Upper lobe of right lung (tissue), 1 donor: ENCODE measurements at places on chromosomes 6 and 20.

GRCh38 chr20:49186535-49187329 is 1.4 kb downstream of the STAU1 start:
- DNase-seq, result peak; percentile 68

- no peak for DNase-seq
Observed at GRCh38 chr20:48463916-48464315, 363.9 kb downstream of the PREX1 start.

DNA sequence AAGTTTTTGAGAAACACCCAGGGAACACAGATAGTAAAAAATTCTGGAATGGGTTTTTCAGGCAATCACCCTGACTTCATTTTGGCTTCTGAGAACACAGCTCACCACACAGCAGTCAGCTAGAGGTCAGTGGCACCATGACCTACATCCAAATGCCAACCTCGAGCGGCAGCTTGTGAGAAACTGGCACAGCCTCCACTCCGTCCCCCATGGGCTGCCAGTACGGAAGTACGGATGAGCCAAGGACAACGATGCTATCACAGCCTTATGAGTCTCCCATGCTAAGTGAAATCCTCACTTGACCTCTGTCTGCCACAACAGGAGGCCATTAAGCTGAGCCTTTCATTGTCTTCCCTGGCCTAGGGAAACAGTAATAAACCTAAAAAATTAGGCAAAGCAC is 32.0 kb downstream of the KIF16B start:
- no peak for DNase-seq

DNA sequence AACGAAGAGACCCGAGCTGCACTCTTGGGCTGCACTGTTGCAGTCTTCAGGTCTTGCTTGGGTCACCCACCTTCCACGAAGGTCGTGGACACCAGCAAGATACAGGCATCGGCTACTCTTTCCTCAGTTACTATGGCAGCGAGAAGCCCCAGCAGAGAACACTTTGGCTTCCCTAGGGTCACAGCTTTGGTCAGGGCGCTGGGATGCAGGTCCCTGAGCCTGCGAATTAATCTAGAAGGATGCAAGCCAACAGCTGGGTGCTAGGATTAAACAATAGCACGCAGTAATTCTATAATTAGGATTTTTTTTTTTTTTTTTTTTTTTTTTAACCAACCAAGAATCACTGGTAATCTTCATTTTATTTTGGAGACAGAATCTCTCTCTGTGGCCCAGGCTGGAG is 2.1 kb downstream of the KHDC3L start:
- no peak for DNase-seq

- no peak for DNase-seq
Observed at GRCh38 chr6:146050168-146050567, 21.3 kb downstream of the GRM1 start.

DNA sequence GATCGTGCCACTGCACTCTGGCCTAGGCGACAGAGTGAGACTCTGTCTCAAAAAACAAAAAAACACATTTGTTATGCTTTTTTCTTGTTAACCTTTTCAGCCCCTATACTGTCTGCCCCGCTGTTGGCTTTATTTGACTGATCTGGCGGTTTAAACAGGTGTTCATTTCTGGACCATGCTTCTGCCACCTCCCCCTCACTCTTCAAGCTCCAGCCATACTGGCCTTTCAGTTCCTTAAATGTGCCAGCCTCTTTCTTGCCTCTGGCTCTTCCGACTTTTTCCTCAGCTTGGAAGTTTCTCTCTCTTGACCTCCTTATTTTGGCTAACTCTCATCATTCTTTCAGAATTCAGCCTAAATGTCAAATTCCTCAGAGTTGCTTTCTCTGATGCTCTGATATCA is 35.2 kb upstream of the TXLNB start:
- no peak for DNase-seq

DNA sequence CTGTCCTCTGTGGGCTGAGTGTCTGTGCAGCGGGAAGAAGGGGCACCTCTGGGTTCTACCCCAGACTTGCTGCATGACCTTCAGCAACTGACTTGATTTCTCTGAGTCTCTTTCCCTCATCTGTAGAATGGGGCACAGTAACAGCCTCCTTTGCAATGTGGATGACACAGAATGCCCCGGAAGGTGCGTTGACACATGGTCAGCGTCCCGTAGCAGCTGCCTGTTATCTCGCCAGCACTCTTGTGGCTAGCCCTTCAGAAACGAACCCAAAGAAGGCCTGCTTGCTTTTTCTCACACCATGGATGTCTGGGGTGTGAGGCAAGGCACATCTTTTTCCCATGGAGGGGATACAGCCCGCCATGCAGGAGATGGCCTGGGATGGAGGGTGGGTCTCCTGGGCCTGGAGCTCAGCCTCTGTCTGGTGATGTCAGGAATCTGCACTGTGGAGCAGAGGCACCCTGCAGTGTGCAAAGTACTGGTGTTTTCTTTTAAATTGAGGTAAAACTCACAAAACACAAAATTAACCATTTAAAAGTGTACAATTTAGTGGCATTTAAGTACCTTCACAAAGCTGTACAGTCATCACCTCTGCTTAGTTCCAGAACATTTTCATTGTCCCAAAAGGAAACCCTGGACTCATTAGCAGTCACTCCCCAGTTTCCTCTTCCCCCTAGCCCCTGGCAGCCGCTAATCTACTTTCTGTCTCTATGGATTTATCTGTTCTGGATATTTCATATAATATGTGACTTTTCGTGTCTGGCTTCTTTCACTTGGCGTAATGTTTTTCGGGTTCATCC is 59.8 kb upstream of the FAM83D start:
- DNase-seq, result no peak

GRCh38 chr6:154783229-154783628 is 50.0 kb downstream of the SCAF8 start:
- no peak for DNase-seq

DNA sequence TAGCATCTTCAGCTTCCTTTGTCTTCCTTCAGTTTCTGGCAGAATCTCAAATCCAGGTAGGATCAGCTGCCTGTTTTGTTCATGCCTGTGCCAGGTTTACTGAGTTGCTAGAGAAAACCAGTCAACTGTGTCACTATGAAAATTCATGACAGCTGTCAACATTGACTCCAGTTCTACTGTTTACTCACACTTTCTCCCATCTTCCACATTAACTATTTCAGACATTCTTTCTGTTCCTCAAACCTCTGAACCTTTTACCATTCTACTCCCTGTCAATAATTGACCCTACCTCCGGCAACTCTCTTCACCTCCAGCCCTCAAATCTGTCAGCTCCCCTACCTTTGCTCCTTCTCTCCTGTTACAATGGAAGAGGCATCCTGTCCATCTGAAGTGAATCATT is 8.5 kb downstream of the ENPP4 start:
- no peak for DNase-seq

DNA sequence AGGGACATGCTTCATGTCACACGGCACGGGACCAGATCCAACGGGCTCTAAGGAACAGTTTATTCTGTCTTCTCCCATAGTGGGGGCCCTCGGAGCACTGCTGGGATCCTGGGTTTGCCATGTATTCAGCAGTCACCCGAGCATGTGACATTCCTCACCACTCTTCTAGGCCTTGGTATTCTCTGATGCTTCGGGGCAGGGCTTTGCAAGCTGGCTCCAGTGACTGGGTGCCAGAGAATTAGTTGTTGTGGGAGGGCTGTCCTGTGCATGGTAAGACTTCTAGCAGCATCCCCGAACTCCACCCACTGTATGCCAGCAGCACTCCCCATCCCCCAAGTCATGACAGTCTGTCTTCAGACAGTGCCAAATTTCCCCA is 5.4 kb downstream of the CCN5 start:
- no peak for DNase-seq

GRCh38 chr20:51574248-51575033 is 31.9 kb upstream of the NFATC2 start:
- DNase-seq, result no peak

- no peak for DNase-seq
Observed at GRCh38 chr20:3251806-3252205, 12.8 kb upstream of the SLC4A11 start.

DNA sequence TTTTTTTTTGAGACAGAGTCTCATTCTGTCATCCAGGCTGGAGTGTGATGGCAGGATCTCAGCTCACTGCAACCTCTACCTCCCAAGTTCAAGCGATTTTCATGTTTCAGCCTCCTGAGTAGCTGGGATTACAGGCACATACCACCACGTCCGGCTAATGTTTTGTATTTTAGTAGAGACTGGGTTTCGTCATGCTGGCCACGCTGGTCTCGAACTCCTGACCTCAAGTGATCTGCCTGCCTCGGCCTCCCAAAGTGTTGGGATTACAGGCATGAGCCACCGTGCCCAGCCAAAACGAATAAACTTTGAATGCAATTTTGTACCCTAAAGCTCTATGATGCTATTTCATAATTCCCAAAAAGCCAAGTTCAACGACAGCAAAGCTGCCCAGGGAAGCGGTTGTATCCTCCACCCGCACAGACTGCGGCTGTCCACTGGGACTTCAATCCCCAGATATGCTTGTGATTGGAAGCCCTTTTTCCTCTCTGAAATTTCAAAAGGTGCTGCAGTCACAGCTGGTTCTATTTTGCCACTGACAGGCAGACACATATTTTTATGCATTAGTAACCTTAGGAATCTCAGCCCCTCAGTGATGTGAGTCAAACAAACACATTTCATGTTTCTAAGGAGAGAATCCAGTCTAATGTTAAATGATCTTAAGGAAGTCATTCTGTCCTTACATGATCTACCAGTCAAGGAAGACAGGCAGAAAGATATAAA is 8.7 kb upstream of the RAMACL start:
- DNase-seq, result no peak

DNA sequence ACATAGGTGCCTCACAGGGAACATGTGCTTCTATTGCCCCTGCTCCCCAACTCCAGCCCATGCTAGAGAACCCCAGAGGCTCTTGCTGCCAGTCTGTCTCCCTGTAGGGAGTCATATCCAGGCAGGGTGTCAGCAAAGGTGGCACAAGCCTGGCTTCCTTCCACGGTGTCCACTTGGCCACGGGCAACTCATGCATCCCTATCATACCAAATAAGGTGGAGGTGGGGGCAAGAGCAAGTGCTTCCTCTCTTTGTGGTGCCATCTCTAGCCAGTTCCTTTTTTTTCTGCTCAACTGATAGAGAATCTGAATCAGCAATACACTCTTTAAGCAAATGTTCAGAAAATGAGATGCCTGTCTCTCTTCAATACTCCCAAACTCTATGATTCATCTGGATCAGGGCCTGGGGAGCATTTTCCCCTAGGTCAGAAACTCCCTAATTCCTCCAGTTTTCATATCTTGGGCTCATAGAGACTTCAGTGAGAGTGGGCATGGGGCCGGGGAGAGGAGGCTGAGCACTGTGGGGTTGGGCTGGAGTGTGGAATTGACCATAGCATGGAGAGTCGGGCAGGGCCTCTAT is 105.1 kb upstream of the GPR6 start:
- no peak for DNase-seq

DNA sequence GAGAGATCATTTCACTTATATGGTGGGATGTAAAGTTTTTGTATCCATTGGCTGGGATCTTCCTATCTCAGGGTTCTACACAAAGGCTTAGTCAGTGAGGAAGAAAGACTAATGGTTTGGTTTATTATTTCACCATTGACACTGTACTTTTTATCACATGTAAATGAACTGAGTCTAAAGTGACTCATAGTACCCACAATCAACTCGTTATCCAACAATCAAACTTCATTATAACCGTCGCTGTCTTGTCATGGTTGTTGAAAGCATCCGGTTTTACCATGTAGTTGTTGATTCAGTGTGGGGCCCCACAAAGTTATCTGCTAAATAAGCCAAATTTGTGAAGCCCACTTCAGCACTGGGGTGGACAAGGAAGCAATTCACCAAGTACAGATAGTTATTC is 55.8 kb upstream of the MTRF1L start:
- no peak for DNase-seq

DNA sequence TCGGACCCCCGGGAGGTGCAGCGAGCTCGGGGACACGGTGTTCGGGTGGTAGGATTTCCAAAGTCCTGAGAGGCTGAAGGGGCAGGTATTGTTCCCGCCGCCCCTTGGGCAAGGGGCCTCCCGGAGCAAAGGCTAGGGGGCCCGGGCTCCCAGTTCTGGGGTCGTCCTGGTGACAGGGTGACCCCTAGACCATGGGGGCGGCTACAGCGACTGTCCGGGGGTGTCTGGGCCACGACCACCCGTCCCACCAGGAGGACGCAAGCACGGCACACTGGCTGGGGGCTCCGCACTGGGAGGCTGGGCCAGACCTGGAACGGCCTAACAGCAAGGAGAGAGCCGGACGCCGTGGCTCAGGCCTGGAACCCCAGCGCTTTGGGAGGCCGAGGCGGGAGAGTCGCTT is 55.6 kb downstream of the PRR18 start:
- DNase-seq, result no peak
